ENCODE measurements at places on chromosomes 16 and 17.

GRCh38 chr17:36614933-36615332, 13.6 kb downstream of the MRM1 start:
- peak; percentile 9 for DNase-seq

- DNase-seq, result no peak
Observed at GRCh38 chr17:77394540-77395295, 253.9 kb downstream of the SEC14L1 start.

- DNase-seq, result no peak
Observed at GRCh38 chr16:65601781-65602180, 479.9 kb upstream of the CDH11 start.

GRCh38 chr16:67161595-67162058, 1.9 kb downstream of the FBXL8 start:
- no peak for DNase-seq

DNA sequence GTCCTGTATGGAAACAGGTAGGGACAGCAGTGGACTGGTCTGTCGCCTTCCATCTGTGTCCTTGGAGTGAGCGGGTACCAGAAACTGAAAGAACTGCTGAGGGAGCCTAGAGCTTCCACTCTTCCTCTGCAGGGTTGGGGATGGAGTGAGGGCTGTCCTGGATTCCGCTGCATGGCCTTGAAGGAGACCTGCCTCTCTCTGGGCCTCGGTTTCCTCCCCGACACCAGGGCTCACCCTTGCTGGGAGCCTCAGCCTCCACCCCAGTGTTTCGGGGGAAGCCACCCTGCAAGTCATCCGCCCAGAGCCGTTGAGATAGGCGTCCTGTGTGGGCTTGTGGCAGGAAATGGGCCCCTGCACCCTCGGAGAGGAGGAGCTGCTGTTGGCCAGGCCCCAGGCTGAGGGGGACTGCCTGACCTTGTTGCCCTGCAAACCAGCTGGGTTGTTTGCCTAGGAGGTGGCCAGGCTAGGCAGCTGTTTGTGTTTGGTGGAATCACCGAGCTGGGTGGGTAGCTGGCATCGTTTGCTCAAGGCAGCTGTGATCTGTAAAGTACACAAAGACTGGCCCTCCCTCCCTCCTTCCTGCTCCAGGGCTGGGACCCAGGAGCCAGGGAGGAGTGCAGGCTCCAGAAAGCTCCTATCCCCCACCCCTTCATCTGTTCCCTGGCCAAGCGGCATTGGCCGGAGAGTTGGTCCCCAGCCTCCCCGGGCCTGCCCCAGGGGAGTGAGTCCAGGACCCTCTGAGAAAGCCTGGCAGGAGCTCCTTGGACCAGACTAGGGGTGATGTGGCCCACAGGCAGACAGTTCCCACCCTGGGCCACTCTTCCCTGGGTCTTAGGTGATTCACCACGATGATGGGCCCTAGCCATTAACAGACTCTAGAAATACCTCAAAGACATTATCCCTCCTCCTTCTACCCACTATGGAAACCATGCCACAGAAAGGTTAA, 1.3 kb downstream of the RAB37 start:
- DNase-seq, result no peak

GRCh38 chr17:7849130-7849750, 5.6 kb upstream of the TMEM88 start:
- DNase-seq, result no peak

DNA sequence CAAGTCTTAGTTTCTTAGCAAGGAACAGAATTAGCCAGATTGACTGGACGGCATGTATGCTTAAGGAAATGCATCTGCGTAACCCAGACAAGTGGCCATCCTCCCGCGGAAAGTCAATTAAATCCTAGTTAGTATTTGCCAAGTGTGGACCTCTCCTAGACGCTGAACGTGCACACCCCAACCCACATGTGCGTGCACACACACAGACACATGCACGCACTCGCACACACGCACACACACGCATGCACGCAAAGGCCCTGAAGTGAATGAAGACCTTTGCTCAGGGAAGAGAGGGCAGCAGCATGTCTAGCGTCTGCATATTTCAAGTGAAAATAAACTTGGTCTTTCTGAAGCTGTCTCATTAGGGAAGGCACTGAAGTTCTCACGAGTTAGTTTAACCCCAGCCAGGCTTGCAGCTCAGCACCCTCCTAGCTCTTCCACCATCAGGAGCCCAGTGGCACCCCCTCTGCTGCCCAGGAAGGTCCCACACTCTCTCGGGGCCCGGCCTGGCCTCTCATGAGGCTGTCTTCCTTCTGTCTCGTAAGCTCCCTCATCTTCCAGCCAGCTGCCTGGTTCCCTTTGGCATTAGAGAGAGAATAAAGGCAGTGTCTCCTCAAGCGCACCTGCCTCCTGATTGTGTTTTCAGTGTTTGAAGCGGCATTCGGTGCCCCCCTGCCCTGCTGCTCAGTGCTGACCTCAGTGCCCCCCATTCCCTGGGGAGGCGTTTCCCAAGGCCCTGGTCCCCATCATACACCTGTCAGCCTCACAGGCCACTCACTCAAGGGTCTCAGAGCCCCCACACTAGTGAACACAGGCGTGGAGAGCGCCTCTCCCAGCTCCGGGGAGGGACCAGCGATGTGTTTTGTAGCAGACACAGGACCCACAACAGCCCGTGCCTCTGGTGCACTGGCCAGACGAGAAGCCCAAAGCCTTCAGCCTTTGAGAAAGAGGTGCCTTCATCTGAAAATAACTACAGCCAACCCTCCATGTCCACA, 52.2 kb upstream of the CHMP6 start:
- DNase-seq, result no peak

- no peak for DNase-seq
Observed at GRCh38 chr17:54937018-54937417, 31.4 kb downstream of the COX11 start.

DNA sequence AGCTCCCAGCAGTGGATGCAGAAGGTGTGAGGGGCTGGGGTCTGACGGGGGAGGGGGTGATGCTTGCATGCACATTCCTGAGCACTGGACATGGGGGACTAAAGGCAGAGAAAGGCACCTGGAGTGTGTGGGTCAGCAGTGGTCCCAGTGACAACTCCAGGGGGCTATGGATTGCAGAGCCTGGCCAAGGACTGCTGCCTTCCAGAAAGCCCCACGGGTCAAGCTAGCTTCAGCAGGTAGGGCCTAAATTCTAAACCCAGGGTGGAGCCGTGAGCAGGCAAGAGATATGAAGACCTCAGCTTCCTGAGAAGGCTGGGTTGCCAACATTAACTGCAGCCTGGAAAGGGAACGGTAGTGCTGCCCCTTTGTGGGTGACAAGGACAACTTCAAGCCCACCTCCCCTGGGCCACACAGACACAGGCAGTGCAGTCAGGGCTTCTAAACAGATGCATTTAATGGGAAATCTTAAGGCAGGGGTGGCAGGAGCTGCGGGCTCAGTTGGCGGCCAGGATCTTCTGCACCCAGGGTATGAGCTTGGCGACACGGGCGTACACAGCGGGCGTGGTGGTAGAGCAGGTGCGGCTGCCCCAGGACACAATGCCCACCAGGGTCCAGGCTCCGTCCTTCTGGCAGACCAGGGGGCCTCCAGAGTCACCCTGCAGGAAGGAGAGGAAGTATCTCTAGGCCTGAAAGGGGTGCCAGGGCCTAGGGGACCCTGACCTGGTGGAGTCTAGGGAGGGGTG, 3.1 kb downstream of the CTRB2 start:
- DNase-seq, result no peak

DNA sequence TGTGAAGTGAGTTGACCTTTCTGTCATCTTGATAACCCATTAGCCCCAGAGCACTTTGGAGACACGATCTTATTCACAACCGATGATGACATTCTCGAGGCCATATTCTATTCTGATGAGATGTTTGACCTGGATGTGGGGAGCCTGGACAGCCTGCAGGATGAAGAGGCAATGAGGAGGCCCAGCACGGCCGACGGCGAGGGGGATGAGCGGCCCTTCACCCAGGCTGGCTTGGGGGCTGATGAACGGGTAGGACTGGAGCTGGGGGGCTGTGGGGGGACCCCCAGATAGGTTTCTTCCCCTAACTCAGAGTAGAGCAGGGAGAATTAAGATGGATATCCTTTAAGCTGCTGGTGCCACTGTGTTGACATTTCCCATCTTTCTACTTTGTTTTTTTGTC, 201.7 kb downstream of the KATNIP start:
- no peak for DNase-seq

DNA sequence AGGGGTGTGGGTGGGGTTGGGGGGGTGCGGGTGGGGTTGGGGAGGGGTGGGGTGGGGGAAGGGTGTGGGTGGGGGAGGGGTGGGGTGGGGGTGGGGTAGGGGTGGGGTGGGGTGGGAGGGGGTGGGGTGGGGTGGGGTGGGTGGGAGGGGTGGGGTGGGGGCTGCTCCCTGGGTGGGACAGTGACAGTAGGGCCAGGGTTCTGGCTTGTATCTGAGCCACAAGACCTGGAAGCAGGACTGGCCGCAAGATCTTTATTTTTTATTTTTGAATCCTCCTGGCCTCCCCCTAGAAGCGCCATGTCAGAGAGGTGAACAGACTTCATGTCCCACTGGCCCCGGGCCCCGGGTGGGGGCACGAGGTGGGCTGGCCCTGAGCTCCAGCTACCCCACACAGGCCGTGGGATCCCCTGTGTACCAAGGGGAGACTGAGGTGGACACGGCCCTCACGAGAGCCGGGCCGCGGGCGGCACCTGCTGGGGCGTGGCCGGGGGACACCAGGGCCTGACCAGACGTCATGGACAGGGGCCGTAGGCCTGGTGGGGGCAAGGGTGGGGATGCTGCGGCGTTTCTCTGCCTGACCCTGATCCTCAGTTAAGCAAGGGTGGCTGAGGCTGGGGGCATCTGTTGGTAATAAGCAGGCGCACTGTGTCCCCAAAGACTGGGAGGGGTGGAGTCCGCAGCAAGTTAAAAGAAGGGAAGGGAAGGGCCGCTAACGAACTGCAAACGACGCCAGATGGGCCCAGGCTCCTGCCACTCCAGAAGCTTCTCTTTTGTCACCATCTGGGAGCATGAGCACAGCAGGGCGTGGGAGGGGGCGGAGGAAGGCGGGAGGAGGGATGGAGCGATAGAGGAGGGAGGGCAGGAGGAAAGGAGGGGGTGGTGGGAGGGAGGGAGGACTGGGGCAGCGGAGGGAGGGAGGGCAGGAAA, 22.3 kb upstream of the PABPN1L start:
- no peak for DNase-seq

- DNase-seq, result no peak
Observed at GRCh38 chr17:31394544-31394943, 3.1 kb downstream of the RAB11FIP4 start.
